ENCODE measurements at places on chromosomes 3 and 15.
A peak's percentile ranks its signal among the peaks of the same experiment; 100 is the strongest.

- DNase-seq = peak; percentile 58
These were observed at the start of gene CCDC71 for GRCh38 chr3:49165771-49166751. Gene CCDC71, minus strand, starts transcription at chr3:49166331. Its CDS starts 2,123 bp downstream, at chr3:49164208.

DNA sequence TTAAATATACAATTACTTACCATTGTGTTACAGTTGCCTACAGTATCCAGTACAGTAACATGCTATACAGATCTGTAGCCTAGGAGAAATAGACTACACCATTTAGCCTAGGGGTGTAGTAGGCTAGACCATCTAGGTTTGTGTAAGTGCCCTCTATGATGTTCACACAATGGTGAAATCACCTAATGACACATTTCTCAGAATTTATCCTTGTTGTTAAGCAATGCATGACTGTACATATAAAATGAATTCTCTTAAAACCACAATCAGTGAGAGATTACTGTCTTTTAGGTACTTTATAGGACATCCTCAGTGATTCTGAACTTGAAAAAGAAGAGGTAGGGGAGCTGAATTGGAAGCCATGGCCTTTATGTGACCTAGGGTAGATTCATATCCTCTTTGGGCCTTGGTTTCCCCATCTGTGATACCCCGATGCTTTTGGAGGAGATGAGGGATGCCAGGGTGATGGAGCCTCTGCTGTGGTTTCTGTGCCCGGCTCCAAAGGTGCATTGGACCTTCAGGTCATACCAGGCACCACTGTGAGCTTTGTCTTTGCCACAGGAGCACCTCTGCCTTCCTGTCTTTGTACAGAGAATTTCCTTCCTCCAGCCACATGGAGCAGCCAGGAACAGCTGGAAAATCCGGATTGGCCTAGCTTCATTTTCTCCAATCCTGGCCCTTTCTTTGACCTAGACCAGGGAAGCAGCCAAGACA, 51.9 kb upstream of the FLNB start:
- DNase-seq = no peak

- DNase-seq = no peak
These were observed 44.8 kb upstream of the EIF5A2 start for GRCh38 chr3:170953229-170953628.

- no peak for DNase-seq
These were observed 223.4 kb upstream of the IL12A start for GRCh38 chr3:159765030-159765859.

GRCh38 chr15:82921242-82921641, 31.3 kb downstream of the HOMER2 start:
- DNase-seq = no peak

DNA sequence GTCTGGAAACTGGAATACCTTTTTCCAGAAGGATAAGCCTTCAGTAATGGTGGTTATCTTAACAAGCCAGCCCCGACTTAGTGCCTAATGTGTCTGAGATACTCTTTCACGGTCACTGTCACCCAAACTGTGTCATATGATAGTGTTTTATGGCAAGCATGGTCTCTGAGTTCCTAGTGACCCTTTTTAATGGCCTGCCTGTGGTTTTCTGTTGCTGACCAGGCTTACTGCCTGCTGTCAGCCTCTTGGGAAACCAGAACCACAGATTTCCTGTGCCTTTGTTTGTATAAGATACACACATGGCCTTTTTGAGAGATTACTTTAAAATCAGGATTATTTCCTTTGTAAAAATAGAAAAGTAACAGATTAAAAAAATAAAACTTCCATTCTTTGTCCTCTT, 22.4 kb downstream of the HPS3 start:
- DNase-seq = no peak

GRCh38 chr15:45338417-45338816, 39.9 kb downstream of the GATM start:
- no peak for DNase-seq

GRCh38 chr3:143951351-143951971, 20.2 kb upstream of the DIPK2A start:
- DNase-seq = no peak

DNA sequence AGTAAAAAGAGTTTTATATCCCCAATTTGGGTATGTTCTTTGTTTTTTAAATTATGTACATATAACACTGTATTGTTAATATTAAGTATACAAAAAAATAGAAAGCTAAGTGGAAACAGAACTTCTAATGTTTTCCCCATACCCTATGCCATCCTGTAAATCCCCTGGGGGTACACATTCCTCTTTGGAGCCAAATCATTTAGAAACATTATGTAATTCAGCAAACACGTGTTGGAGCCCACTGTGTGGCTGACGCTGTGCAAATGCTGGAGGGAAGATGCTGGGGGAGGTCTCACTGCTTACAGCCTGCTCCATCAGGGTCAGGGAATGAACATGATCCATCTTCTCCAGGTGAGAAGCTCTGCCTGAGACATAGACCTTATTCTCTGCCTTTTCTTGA, 52.8 kb downstream of the CRTC3 start:
- no peak for DNase-seq

GRCh38 chr3:27360113-27361078, 8.8 kb downstream of the NEK10 start:
- no peak for DNase-seq

DNA sequence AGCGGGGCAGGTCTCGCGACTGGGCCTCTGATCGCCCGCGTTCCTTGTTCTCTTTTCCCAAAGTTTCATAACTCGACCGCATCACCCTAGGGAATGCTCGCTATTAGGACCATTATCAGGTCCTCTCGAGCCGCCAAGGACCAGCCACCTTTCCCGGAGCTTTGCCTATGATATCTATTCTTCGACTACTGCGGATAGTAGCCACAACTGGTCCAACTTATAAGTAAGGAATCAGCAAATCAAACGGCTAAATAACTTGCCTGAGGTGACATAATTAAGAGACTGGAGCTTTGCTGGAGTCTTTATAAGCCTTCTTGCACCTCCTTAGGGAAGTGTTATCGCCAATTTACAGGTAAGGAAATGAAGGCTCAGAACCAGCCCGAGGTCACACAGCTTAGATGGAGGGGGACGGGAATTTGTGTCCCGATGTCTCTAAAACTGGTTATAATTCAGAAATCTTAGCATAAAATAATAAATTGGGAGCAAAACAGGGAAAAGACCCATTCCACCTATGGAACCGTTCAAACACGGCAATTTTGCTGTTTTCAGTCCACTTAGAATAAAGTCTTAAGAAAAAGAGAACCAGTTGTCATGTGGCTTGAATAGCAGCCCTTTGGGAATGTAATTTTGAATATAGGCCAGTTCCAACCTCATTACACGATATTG, 479 bp upstream of the PLD1 start:
- DNase-seq = no peak

DNA sequence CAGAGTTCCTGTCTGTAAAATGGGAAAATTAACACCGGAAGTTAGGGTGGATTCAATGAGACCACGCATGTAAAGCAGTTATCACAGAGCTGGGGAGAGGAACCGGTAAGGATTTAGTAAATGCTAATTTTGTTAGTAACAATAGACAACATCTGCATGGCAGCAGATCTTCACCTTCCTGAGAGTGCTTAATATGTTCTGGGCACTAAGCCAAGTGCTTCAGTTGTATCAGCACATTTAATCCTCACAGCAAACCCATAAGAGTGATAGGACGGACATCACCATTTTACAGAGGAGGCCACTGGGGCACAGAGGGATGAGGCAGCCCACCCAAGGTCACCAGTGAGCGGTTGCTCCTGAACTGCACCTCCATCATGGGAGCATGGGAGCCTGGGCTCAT, 189.4 kb downstream of the WNT5A start:
- DNase-seq = no peak

DNA sequence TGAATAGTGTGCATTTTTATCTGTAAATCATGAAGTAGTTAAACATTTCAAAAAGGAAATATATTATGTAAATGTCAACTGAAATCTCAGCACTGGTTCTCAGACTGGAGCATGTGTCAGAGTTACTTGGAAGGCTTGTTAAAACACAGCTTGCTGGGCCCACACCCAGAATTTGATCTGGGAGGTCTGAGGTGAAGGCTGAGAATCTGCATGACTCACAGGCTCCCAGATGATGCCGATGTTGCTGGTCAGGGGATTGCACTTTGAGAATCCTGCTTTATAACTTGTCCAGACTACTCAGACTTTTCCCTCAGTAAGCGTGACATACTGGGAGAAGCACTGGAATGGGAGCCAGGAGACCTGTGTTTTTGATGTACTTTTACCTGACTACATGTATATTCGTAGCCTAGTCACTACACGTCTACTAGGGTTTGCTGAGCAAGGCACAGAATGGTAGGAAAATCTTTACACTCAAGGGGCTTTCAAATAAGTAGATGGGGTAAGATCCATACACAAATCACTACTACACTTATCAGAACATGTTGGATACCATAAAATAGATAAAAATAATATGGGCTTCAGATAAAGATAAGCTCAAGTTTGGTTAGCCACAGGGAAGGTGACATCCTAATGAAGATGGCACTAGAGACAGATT, 77.1 kb upstream of the MEX3B start:
- no peak for DNase-seq

DNA sequence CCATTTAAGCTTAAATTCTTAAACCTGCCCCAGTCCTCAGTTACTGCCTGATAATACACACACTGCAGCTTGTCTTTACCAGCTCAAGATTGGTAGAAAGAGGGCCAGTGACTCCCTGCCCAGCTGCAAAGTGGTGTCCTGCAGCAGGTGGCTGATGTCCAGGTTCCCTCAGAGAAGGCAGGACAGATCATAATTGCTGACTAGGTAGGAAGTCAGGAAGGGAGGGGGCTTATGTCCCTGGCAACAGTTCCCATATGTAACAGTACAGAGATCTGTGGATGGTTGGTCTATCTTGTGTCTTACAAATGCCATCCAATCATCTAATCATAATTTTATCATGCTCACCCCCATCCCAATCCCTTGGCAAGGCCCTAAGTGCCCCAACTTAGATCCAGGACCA, 492.1 kb upstream of the PPP2R3A start:
- no peak for DNase-seq

- DNase-seq = no peak
These were observed 1.9 kb downstream of the XIRP1 start for GRCh38 chr3:39190281-39191025.

- no peak for DNase-seq
These were observed 22.0 kb downstream of the RAB27A start for GRCh38 chr15:55267401-55268175.

GRCh38 chr3:161649900-161650484, 153.4 kb downstream of the OTOL1 start:
- DNase-seq = no peak

DNA sequence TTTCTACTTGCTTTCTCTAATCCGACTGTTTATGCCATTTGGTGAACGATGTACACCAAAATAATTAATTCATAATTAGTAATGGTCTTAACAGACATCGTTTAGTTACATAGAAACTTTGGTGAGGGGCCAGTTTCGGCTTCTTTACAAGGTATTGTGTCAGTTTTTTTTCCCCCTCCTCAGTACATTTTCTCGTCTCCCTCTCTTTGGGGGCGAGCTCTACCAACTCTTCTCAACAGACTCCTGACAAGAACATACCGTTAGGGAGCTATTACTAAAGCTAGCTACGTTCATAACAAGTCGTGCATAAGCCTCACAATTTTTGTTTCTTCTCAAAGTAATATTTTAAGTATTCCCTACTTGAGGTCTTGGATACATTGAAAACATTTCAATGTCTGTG, 1.4 kb downstream of the U2SURP start:
- no peak for DNase-seq

- no peak for DNase-seq
These were observed 1.5 kb downstream of the GRM2 start for GRCh38 chr3:51708216-51708845.

DNA sequence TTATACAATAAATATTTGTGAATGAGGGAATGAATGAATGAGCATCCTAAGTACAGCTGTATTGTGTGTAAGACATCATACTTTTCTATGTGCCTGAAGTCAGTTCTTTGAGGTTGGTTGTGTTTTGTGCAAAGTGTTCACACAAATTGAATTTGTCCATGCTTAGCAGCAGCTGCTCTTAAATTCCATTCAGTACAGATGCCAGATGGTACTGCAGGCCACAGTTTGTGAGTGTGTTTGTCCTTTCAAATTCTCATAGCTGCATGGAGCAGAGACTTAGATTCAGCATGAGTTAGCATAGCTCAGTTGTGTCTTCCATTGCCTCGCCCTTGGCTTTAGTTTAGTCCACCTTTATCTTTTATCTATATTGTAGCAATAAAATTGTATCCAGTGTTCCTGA, 3.8 kb upstream of the ZNF385D start:
- DNase-seq = no peak

GRCh38 chr3:173938159-173938558, 540.6 kb downstream of the NLGN1 start:
- DNase-seq = no peak

DNA sequence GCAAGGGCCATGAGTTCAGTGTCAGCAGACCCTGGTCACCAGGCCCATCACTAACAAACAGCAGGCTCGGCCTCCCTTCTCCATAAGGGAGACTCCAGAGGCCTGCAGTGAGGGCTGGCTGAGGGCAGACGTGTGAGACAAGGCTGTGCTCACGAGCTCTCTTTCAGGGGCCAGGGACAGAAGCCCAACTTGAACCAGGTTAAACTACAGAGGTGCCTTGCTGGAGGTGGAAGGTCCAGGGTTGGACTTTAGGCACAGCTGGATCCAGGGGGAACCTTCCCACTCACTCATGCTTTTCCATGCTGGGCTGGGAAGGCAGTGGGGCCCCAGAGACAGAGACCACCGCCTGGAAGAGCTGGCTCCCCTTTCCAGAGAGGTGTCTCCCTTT, 19.0 kb downstream of the CFAP100 start:
- no peak for DNase-seq

- DNase-seq = no peak
These were observed 52.4 kb downstream of the VGLL3 start for GRCh38 chr3:86938416-86939105.

- DNase-seq = no peak
These were observed 347.3 kb downstream of the CNTN3 start for GRCh38 chr3:74267131-74267530.

GRCh38 chr3:160081958-160082533, 93.4 kb downstream of the IL12A start:
- no peak for DNase-seq

DNA sequence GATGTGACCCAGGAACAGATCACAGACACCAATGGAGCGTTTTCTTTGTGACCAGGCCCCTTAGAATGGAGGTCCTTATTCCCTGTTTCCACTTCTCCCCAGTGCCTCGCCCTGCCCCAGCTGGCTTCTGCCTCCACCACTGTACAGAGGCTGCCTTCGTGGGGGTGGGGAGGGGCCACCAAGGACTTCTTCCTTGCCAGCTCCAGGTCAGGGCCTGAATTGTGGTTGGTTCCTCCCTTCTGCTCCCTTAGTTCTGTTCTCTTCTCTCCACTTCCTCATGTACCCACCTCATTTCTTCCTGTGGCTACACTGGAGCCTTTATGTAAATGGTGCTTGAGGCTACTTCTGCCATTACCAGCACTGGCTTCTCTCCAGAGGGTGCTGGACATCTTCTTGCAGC, 16.4 kb downstream of the TGM4 start:
- no peak for DNase-seq

- DNase-seq = no peak
These were observed 59.8 kb downstream of the AGTR1 start for GRCh38 chr3:148757238-148758215.

DNA sequence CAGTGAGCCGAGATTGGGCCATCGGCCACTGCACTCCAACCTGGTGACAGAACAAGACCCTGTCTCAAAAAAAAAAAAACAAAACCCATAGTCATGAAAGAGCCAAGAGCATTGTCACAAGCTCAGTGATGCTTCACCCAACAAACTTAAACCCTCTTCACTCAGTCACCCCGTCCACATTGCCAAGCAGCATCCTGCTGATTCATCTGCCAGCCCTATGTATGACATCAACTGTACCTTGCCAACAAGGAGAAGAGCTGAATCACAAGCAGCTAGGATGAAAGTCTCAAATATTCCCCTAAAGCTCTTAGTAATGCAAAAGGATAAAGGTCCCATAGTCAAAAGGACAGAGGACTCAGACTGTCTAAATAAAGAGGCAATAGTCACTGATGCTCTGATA, 90.0 kb downstream of the ANO10 start:
- DNase-seq = no peak
